Hematopoietic multipotent progenitor cell treated with erythropoietin and hydrocortisone succinate and interleukin-3 and kit ligand, for 15 days (in vitro differentiated cells): ENCODE measurements at places on chromosomes 6 and 20.

DNA sequence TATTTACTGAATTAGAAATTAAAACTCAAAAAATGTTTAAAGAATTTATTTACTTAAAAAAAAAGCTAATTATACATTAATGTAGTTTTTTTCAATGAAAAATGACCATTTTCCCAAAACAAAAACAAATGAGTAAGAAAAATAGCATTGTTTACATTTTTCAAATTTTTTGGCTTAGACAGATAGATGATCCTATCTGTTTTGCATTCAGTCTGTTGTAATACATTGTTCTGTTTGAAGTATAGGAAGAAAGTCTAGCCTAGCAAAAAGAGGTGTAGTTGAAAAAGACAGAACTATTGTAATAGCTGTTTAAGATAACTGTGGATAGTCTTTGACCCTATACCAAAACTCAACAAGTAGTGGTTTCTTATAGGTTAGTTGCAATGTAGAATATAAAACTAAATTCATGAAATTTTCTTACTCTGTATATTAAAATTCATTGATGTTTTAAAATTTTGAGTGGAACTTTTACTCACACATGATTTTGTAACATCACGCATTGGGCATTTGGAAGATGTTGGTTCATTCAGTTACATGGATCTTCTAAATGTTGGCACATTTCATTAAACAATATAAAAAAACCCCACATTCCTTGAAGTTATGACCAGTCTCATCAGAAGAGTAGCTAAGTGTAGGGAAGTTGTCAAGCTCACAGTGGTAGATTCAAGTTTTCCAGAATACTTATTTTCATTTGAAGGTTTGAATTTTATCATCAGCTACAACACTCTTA is 62.0 kb downstream of the KCNS1 start:
- no peak for DNase-seq

DNA sequence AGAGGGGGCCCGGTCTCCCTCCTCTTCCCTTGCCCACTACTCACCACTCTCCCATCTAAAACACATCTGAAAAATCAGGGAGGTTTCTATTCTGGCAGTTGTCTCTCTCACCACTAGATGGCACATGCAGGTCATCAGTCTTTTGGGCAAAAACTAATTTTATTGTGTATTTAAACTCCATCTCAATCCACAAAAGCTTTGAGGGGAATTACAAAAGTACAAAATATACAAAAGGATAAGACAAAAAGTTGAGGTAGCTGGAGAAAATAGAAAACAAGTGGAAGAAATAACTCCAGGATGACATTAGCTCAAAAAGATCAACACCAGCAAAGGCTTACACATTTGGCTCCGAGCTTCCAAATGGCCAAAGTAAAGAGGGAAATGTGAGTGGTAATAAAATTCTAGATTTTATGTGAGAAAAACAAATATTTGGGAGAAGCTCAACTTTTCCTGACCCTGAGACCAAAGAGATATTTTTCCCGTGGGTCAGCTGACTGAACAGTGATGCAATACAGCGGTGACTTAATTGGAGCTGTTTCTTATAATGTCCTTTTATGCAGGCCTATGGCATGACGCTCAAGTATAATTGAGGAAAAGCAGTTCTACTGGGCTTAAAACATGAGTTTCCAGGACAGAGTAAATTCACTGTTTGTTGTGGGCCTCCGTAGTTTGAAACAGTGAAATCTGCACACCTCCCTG is 79.8 kb upstream of the CHD6 start:
- DNase-seq: peak; percentile 27

GRCh38 chr6:36839749-36840431 is 646 bp upstream of the CPNE5 start:
- DNase-seq: no peak

DNA sequence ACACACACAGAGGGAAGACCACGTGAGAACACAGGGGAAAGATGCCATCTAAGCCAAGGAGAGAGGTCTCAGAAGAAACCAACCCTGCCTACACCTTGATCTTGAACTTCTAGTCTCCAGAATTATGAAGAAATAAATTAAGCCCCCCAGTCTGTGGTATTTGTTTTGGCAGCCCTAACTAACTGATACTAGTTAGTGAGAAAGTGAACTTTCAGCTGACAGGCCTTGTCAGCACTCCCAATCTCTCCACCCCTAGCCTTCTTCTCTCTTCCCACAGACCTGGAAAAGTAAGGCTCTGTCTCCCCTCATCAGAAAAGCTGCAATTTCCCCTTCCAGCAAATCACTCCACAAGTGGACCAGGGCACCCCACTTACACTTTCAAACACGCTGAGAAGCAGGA is 108.6 kb upstream of the CDYL start:
- no peak for DNase-seq

DNA sequence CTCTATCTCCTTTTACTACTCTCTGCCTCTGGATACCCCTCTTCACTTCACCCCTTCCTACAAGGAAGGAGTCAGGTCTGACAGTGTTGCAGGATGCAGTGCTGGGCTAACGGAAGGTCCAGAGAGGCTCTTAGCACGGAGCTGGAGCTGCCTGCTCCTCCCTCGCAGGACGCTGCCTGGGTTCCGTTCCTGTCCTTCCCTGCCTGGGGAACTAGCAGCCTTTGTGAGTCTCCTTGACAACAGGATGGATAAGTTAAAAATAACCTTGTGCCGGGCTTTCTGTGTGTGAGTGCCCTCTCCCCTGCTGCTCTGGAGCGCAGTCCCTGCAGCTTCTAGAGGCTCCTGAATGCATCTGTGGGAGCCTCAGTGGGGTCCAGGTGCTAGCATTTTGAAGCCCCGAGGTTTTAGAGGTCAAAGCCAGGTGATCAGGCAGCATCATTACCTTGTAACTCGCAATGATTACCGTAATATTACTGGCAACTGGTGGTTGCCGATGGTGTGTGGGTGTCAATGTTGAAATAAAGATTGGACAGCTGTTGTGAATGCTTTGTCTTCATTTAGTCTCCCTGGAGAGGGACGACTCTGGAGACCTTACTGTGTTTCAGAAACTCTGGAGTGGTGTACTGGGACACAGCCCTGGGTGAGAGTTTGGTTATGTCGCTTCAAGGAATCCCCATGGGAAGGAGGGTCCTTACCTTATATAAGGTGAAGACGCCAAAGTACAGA is 44.4 kb downstream of the CDS2 start:
- DNase-seq: no peak

- no peak for DNase-seq
Measured at GRCh38 chr20:22566876-22567658, 17.3 kb downstream of the FOXA2 start.

GRCh38 chr6:86477500-86478148 is 459.7 kb upstream of the HTR1E start:
- DNase-seq: no peak

GRCh38 chr6:112501705-112502104 is 154.6 kb downstream of the RFPL4B start:
- DNase-seq: no peak

DNA sequence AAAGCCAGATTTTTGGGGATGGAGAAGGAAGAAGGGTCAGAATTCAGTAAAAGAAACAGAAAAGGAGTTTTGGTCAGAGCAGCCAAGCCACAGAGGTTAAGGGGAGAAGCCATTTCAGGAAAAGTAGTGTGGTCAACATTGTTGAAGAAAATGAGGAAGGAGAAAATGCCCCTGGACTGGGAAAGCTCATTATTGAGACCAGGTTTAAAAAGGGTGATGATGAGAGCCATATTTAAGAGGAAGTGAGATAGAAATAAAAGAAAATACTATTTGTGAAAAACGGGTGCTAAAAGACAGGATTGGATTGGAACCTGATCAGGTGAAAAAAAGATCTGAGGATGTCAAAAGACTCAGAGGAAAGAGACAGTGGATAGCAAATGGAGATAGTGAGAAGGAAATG is 75.8 kb downstream of the CEP162 start:
- no peak for DNase-seq

DNA sequence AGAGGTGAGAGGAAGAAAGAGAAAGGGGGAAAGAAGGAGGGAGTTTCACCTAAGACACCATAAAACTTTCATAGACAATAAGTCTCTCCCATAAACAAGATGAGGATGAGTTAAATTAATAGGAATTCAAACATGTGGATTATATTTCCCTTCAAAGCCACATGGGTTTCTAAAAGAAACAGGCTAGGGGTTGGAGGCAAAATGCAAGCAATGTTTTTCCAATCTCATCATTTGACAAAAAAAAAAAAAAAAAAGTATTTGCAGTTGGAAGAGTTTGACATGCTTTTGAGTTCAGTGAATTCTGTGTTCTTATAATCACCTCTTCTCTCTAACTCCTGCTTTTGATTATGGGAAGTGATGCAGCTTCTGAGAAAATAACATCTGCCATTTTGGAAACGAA is 286.5 kb upstream of the PRND start:
- no peak for DNase-seq
